ENCODE measurements at places on chromosomes 1 and 21.

- no peak for DNase-seq
Measured at GRCh38 chr1:189151361-189151760, 1326.3 kb downstream of the BRINP3 start.

DNA sequence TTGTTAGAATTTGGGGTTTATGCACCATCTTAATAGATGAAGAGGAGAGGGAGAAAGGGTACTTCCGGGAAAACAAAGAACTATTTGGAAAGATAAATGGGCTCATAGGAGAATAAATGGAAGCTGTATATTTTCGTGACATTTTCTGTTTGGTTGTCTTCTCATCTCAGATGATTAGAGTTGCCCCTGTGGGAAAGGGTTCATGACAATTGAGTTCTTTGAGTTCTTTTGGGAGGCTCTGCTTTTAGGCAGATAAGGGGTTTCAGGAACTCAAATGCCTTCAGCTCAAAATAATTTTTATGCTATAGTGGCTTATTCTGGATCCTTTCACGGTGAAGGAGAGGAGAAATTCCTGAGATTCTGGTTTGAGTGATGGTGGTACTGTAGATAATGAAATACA is 63.6 kb downstream of the CAMTA1 start:
- DNase-seq, result no peak

DNA sequence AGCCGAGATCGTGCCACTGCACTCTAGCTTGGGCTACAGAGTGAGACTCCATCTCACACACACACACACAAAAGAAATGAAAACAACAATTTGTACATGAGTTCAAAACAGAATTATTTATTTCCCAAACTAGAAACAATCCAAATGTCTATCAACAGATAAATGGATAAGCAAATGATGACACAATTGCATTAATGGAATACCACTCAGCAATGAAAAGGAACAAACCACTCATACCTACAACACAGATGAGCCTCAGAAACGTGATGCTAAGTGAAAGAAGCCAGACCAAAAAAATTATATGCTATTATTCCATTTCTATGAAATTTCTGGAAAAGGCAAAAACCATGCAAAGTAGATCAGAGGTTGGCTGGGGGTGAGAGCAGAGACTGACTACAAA is 2.0 kb upstream of the PGD start:
- DNase-seq, result no peak

DNA sequence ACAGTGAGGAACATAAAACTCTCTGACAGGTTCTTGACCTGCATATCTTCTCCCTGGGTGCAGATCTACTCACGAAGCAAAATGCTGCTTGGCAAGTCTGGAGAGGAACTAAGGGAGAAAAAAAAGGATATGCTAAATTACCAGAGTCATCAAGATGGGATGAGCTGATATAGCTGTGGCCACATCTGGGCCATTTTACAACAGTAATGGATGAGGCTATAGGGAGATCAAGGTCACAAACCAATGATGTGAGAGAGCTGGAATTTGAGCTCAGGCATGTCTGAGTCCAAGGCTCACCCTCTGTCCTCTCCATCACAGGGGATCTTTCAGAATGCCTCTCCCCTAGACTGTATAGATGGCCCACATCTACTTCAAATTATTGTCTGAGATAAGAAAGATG is 26.2 kb downstream of the ZMYND12 start:
- no peak for DNase-seq

Measured in Right ventricle myocardium inferior (tissue), 1 donor.